ENCODE measurements at places on chromosomes 7 and 10.

DNA sequence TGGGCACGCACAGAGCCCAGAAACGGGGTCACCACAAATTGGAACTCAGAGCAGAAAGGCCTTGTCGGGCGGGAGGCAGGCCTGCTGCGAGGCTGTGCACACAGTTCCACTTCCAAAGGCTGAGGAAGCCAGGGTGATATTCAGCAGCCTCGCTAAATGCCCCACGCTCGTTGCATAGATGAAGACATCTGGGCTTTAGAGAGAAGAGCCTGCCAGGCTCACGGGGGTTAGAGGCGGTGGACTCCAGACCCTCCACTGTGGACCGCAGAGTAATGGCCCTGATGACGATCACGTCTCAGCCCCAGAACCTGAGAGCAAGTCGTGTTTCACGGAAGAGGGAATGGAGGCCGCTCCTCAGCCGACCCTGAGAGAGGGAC lies 104.2 kb downstream of the DNAJB6 start:
- DNase-seq = no peak

- no peak for DNase-seq
Measured at GRCh38 chr7:34277803-34278199, 372.5 kb downstream of the BMPER start.

DNA sequence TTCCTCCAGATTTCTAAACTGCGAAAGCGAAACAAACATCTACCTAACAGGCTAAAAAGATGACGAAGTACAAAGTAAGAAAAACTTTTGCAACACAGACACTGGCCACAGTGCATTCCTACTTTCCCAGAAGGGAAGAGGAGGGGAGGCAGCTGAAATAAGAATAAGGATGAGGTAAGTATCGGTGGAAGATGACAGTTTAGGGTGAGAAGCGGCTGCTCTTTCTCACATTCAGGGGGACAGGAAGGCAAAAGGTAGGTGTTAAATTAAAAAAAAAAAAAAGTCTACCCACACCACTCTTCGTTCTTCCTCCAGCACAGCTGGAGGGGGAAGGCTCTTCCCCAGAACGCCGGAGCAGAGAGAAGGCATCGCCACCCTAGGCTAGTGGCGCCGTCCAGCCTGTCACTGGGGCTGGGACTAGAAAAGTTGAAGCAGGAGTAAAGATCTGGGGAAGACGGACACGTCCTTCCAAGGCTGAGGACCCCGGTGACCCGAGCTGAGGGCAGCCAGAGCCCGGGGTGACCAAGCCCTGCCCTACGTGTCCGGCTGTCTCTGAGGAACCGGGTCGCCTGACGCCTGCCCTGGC lies 846 bp downstream of the DNAJC1 start:
- DNase-seq = no peak

- DNase-seq = no peak
Measured at GRCh38 chr7:135791543-135792362, 43.1 kb upstream of the FAM180A start.

- no peak for DNase-seq
Measured at GRCh38 chr7:127976738-127977120, 54.5 kb downstream of the LRRC4 start.

All from caudate nucleus (tissue), 63 donors.